AG04450 (cell line): ENCODE measurements at places on chromosomes 12 and 14.

DNA sequence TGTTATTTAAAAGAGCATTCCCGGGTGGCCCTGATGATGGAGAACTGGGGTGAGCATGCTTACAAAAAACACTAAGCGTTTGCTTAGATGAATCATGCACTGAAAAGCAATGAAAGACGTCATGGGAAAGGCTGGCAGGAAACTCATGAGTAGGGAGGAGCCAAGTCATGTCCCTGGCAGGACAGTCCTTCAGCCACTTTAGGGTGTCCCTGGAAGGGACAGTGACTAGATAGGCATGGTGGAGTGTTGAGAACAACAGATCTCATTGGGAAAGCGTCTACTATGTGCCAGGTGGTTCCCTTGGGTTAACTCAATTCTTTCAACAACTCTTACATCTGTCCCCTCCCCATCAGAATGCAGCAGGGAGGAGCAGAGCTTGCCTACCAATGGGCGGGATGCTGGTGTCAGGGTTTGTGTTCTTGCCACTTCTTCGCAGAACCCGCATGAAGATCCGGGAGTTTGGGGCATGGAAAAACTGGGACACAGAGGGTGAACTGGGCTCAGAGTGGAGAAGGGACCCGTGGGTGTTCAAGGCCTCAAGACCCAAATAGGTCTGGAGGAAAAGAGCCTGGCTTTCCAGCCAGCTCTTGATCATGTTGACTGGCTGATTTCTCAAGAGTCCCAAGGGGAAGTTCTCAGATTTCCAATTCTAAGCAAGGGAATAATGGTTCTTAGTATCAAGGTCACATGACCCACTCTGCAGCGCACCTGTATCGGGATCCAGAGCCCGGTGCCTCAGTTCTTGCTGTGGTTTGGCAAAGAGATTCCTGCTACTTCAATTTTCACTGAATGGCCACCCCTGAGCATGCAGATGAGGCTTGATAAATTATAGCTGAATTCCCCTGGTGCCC, 653.9 kb upstream of the TBX3 start:
- peak; percentile 83 for DNase-seq

- DNase-seq, result no peak
These were observed 351.0 kb downstream of the GRIN2B start for GRCh38 chr12:13630354-13630753.

GRCh38 chr12:128801879-128802391, 21.8 kb downstream of the SLC15A4 start:
- no peak for DNase-seq

- no peak for DNase-seq
These were observed 466 bp downstream of the SAV1 start for GRCh38 chr14:50667684-50667995.

DNA sequence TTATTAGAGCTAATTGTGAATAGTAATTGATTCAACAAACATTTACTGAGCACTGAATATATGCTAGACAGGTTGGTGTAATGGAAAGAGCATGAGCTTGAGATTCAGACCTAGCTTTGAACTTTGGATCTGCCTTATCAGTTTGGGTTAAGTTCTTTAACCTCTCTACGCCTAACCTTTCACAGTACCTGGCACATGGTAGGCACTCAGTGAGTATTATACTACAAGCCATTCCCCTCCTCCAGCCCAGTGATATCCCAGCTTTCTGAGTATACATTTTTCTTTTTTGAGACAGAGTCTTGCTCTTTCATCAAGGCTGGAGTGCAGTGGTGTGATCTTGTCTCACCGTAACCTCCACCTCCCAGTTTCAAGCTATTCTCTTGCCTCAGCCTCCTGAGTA, 32.0 kb downstream of the FAM177A1 start:
- no peak for DNase-seq

DNA sequence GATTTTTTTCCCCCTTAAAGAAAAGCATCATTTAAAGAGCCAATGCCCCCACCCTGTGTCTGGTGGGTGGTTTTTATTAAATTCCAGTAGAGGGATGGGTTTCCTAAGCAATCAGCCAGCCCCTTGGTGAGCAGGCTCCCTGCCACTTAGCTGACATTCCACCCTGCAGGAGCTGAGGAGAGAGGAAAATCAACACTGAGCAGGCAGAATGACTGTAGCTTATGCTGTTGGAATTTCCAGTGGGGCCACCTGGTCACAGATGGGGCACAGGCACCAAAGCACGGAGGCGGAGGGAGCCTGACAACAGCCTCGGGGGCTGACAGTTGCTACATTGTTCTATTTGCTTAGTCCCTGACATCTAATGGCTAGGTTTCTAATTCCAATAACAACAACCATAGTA, 127.7 kb downstream of the TMEM30B start:
- DNase-seq, result no peak

GRCh38 chr12:64522316-64522715, 70.4 kb downstream of the TBK1 start:
- peak; percentile 13 for DNase-seq

DNA sequence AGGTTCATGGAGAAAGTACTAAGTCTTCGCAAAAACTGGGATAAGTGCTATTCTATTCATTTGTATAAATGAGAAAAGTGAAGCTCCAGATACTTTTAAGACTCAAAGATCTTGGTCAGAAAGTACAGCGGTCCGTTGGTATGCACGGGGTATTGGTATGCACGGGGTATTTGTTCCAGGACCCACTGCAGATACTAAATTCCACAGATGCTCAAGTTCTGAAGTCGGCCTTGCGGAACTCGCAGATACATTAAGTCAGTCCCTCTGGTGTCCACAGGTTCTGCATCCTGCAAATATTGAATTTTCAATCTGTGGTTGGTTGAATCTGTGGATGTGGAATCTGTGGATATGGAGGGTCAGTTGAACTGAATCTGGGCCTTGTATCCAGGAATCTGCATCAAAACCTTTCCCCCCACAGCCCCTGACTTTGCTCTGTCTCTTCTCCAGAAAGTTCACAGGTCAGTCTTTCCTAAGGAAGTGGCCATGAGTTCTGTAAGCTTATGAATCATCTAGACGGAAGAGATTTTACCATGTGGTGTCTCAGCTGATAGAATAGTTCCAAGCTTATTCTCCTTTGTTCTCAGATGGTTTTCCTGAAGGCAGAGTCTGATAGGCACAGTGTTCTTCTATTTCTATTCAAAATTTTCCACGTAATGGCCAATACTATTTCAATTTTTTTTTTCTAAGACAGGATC, 274.7 kb downstream of the NEDD1 start:
- DNase-seq, result no peak

DNA sequence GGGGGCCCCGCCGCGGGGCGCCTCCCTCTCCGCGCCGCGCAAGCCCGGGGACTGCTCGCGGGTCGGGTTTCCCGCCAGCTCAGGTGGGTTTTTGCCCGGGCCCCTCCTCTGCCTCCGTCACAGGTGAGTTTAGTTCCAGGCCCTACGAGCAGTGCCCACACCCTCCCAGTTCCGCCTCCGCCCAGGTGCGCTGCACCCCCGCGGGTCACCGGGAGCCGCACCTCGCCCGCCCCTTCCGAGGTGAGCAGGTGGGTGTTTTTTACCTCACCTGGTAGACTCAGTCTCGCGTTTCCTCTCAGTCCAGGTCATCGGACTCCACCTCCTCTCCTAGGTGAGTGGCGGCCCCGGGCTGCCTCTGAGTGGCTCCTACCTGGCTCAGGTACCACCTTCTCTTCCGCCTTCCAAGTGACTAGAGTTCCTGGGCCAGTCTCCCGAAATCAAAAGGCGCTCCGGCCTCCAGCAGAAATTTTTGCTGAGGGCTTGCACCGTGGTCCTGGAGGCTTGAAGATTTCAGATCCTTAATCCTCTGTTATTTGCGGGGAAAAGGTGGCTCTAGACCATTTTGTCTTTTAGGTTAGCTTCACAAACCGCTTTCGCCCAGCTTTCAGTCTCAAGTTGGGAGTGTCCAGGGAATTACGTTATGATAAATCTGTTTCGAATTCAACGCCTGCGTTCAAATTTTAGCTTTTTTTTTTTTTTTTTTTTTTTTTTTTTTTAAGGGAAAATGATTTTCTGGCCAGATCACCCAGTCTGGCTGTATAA, at the start of gene TMEM30B:
TMEM30B (minus strand) TSS at position 153 of the 762 bp plus-strand sequence. CDS start 191 bp downstream, outside the sequence.
- no peak for DNase-seq

DNA sequence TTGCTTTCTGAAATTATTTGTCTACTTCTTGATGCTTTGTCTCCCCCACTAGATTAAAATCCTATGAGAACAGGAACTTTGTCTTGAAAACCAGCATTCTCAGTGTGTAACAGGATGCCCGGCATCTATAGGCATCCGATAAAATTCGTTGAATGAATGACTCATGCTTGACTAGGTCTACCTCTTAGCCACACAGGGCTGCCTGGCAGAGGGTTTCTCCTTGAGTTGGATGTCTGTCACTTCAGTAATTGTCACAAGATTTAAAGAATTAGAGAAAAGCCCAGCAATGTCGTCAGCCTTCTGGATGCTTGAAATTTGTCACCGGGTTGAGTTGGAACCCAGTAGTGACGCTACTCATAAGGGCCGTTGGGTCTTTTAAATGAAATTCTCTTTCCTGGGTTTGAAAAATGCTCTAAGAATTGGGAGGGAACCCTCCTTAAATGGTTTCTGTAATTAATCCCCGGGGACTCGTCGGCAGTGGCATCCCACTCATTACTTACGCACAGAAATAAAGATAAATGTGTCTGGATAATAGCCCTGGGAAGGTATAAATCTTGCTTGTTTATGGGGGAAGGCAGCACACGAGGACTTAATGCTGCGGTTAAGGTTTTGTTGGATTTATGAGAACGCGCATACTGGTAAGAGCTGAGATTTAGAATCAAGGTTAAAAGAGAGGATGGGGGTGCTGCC, 194.1 kb downstream of the AACS start:
- DNase-seq, result no peak

DNA sequence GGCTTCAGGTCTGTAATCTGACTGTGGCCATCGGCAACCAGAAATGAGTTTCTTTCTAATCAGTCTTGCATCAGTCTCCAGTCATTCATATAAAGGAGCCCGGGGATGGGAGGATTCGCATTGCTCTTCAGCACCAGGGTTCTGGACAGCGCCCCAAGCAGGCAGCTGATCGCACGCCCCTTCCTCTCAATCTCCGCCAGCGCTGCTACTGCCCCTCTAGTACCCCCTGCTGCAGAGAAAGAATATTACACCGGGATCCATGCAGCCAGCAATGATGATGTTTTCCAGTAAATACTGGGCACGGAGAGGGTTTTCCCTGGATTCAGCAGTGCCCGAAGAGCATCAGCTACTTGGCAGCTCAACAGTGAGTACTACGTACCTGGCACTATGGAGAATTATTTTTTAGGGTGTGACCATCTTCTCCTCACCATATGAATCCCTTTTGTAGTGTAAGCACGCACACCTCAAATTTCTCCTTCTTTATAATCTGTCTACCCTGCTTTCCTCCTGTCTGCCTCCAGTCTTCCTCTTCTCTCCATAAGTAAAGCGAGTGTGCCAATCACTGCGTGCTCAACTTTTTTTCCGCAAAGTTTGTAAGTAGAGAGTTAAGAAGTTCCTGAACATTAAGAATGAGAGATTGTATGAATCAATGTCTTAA, at the start of gene TPH2:
TPH2 (plus strand) TSS at position 118 of the 658 bp plus-strand sequence; CDS start at position 260, 142 bp downstream.
- no peak for DNase-seq

- DNase-seq, result no peak
These were observed 21.8 kb downstream of the VDR start for GRCh38 chr12:47882781-47883546.

GRCh38 chr14:69612783-69613130, 1.4 kb downstream of the SUSD6 start:
- no peak for DNase-seq

- DNase-seq, result no peak
These were observed at the start of gene GZMB for GRCh38 chr14:24634158-24634557. Gene GZMB (minus strand): TSS chr14:24634190. CDS start chr14:24634160, 30 bp downstream.

- DNase-seq, result no peak
These were observed 101.7 kb downstream of the ZFP36L1 start for GRCh38 chr14:68691031-68691791.

- no peak for DNase-seq
These were observed 79.1 kb upstream of the BCL2L14 start for GRCh38 chr12:11991604-11992003.

- DNase-seq, result no peak
These were observed 442.6 kb downstream of the DPF3 start for GRCh38 chr14:72451054-72451972.

DNA sequence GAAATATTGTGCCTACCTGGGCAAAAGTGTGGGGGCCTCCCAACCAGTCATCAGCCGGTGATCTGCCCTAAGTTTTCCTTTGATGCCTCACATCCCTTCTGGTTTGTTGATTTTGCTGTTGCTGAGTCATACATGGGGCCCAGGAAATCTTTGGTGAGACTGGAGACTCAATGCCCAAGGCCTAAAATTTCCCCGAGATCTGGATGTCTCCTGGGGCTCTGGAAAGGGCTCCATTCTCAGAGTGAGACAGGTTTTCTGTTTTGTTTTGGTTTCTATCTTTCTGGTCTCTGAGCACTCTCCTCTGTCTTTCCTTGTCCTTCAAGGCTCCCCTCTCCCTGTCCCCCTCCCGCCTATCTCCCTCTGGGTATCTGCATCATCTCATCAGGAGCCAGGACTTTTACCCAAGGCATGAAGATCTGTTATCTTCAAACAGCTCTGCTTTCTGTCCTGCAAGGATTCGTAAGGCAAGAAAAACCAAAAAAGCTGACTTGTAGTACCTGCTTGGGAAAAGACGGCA, 152.8 kb upstream of the MAX start:
- no peak for DNase-seq

DNA sequence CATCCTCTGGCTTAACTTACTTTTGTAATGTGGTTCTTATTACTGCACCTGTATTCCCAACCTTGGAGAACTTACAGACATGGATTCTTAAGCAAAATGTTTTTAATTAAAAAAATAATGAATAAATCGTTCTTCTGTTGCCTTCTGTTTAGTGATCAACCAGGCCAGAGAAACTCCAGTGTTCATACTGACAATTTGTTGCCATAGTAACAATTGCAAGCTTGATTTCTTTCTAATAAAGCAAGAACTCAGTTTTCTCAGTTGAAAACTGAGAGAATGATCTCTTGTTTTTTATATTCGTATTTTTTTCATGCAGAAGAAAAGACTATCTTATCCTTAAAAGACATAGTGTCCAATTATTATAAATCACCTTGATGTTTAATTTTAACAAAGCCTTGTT, 106.5 kb upstream of the LMNTD1 start:
- DNase-seq, result no peak
